ENCODE measurements at places on chromosomes 1 and 21.

DNA sequence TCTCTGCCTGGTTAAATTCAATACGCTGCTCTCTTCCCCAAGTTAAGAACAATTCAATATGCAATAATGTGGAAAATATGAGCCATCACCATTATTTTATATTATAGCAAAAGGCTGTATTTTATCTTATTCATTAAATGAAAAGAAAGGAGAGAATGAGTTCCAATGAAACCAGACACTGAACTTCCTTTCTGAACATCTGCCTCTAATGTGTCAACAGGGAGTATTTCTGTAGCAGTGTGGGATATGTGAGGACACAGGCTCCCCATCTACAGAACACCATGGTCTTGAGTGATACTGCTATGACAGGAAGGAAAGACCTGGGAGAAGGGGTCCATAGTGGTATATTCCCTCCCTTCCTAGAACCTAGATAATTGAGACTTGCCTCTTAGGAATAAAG lies 46.3 kb downstream of the CASQ2 start:
- DNase-seq = no peak

DNA sequence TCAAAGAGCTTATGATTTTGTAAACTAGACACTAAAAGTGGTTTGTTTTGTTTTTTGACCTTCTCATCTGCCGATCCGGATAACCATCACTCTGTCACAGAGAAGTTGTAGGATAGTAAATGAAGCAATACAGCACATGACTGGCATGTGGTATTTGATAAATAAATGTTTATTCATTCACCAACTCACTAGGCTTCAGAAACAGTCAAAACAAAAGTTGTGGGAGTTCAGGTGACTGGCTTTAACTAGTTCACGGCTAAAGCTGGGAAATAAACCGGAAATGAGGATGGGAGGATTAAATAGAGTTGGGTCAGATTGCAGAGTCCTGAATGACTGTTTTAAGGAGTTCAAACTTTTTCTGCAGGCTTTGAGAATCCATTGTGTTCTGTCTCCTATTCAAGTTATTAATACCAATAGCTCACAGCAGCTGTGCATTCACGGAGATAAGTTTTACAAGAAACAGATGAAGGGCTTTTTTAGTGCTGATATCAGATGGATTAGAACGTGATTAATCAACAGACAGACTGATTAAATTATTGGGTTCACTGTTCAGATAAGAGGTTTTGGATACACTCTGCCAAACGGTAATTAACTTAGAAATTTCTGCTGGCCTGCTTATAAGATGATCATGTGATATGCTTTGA lies 463.3 kb downstream of the DPYD start:
- no peak for DNase-seq

DNA sequence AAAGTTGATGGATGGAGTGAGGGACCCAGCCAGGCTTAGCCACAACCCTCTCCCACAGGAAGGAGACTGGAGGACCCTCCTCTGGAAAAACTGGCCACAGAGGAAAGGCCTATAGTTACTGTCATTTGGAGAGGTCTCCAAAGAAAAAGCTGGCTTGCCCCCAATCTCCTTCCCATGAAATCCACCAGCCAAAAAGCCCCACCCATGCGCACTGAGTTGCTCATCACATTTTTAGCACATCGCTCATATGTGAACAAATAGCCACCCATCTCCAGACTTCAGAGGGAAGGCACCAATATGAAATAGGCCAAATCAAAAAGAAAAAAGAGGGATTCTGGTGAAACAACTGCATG lies 36.9 kb upstream of the QSOX1 start:
- DNase-seq = no peak

DNA sequence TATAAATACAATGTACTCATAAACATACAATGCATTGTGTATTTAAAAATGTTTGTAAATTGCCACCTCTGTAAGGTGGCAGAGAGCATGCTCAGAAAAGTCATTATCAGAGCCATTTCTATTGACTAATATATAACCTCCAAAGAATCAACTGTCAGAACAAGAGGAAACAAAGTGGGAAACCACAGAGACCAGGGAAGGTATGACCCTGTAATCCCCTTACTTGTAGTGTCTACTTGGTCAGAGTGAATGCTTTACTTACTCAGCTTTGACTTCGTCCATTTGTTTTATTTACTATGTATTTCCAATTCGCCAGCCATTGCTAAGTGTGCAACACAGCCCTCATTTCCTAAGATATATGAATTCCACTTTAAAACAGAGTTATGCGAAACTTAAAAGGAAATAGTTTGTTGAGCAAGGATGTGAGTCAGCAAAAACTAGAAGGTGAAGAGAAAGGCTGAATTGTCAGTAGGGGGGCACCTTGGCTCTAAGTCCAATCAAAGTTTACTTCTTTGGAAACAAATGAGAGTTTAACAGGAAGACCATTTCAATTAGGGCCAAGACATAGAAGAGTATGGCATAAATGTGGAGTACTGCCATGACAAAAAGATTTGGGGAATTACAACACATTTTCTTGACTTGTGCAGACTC lies 671.7 kb upstream of the PTBP2 start:
- no peak for DNase-seq

GRCh38 chr1:229190057-229190575 lies 80.8 kb upstream of the RAB4A start:
- DNase-seq = no peak

GRCh38 chr1:62307446-62307845 lies 11.8 kb downstream of the KANK4 start:
- no peak for DNase-seq
